ENCODE measurements at places on chromosomes 13 and 19.

DNA sequence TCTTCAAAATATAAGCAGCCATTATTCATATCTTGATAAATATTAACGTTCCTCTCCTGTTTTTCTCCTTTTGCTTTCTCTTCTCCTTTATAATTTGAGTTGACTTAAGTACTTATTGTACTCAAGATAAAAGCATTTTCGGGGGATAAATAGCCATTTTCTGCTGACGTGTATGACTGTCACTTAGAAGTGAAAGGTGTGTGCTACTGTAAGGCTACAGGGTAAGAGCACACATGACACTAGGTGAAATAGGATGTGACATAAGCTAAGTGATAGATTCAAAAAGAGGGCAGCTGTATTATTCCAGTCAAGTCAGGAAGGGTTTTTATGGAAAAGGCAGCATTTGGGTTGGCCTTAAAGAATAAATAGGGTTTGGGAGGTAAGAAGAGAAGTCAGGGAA lies 128.5 kb downstream of the GPC6 start:
- no peak for DNase-seq

DNA sequence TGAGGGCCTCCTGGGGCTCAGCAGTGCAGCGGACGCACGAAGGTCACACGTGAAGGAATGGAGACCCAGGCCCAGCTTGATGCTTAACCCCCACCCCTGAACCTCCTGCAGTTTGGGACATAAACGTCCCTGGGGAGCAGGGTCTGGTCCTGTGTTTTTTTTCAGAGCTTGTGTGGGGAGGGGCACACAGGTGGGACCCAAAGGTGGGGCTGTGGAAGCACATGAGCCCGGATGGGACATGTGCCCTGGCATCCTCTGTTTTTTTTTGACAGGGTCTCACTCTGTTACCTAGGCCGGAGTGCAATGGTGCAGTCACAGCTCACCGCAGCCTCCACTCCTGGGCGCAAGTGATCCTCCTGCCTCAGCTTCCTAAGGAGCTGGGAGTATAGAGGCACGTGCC lies 20.5 kb downstream of the UBXN6 start:
- DNase-seq = no peak

- DNase-seq = no peak
These were observed 27.2 kb upstream of the SEMA6B start for GRCh38 chr19:4586691-4587090.

DNA sequence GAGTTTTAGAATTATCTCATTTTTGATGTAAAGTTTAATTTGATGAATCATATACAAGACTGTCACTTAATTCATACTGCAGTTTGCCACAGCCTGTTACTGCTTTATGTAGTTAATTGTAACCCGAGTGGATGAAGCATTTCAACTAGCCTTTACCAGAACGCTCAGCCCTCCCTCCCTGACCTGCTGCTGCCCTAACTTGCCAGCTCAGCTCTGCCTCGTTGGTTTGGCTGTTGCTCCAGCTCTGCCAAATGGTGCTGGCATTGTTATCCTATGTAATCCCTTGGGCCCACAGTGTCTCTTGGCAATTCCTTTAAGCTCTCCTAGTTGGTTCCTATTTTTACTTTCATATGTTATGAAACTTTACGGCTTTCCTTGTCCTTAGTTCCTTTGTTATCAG lies 113.3 kb downstream of the LMO7 start:
- no peak for DNase-seq

DNA sequence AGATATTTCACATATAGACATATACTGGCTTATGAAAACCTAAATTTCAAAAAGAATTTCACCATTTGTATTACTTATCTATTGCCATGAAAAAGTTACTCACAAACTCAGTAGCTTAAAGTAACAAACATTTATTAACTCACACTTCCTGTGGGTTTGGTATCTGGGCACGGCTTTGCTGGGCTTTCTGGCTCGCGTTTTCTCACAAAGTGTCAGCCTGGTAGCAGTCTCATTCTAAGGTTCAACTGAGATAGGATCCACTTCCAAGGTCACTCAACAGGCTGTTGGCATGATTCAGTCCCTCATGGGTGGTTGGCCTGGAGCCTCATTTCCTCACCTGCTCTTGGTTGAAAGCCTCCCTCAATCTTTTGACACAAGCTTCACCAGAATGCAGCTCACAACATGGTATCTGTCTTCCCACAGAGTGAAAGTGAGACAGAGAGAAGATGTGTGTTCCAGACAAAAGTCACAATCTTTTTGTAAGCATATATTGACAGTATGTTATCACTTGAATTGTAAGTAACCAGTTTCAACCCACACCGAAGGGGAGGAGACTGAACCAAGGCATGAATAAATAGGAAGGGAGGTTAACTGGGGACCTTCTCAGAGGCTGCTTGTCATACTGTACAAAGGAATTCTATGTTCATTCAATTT lies 1065.8 kb upstream of the SPRY2 start:
- DNase-seq = no peak

DNA sequence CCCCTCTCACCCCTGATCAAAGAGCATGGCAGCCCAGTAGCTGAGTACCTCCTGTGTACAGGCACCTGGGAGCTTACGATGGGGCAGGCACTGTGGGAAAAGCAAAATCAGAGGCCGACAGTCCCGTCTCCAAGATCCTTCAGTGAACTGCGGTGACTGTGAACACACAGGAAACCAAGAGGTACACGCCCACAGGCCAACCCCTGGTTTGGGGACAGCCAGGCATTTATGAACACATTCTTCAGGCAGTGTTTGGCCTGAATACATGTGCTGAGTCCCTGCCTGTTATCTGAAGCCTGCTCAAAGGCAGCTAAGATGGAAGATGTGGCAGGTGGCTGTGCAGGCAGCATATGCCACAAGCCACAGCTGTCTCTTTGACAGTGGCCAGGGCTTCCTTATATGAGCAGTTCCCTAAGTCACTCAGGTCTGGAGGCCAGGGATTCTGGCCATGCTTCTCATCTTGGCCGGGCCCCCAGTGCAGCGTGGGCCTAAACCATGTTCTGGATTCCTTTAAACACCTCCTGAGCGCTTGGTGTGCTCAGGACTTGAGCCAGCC lies 123.6 kb downstream of the UQCRFS1 start:
- DNase-seq = no peak

GRCh38 chr19:42290136-42290522 lies 11.8 kb upstream of the PRR19 start:
- DNase-seq = no peak

GRCh38 chr13:41394166-41394565 lies 63.2 kb upstream of the RGCC start:
- DNase-seq = no peak

DNA sequence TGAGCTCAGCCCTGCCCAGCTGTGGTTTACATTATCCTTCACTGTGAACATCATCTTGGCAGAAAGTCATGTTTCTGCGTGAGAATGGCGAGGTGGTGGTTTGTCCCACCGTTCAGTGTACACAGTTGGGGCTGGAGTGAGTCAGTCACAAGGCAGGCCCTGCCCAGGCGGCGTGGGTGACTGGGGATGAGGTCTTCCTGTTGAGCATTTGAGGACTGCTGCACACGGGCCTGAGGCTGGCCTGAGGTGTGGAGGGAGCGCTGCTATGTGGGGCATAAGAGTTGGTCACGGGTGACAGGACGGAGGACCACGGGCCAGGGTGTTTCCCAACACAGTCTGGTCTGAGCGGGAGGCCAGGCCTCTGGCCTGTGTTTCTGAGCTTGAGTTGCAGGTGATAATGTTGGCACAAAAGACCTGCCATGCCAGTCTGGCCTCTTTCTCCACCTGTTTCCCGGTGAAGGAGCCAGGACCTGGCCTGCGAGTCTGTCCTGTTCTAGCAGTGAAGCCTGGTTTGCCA lies 13.4 kb upstream of the C19orf33 start:
- DNase-seq = no peak

- no peak for DNase-seq
These were observed 25.6 kb upstream of the GAS6 start for GRCh38 chr13:113889467-113889866.

DNA sequence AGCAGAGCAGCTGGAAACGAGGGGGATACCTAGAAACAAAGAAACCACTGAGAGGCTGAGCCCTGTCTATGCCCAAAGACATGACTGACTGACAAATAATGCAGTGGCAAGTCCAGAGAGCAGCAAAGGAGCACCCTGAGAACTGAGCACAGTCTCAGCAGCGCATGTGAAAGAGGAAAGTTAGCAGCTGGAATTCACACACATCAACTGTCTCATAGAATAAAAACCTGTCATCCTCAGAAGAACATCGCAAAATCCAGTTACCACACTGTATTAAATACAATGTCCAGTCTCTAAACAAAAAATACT lies 24.1 kb upstream of the DLEU7 start:
- no peak for DNase-seq

DNA sequence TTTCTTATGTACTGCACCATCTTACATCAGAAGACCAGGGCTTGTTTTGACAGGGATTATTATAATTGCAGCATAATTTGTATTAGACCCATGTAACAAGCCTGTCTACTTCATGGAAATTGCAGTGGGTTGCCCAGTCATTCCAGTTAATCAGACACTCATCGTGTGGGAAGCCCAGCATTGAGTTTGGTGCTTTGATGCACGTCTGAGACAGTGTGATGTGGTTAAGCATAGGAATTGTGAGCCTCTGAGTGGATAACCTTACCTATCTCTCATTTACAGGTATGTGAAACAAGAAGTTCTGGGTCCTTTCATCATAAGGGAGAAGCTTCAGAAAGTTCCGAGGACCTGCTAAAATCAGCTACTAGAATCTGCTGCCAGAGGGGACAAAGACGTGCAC lies 12.8 kb downstream of the RGCC start:
- no peak for DNase-seq

DNA sequence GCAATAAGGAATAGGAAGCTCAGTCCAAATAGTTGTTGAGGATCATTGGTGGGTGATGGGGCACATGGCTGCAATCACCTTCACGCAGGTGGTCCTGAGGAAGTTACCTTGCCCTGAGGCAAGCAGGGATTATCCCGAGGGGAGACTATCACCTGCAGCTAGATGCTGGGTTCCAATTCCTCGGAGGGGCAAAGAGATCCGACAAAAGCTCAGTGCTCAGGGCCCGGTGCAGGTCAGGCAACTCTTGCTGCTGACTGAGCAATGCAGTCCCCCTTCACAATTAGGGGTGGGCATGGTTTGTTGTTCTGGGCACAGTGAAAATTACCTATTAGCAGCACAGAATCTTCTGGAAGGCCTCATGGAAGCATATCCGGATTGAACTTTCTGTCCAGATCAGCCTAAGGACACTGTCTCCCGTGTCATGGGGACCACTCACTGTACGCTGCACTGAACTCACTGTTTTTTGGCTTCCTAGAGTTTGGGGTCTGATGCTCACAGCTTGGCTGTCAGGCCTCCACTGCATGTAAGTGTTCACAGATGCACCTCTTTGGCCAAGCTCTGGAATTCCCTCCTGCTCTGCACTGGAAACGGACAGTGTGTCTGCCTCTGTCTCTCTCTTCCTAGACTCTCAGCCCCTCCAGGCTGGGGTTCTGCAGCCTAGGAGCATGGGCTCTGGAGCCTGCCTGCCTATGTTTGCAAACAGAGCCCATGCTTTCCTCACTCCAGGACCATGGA lies 372.7 kb downstream of the ZNF536 start:
- no peak for DNase-seq

- DNase-seq = no peak
These were observed 104.9 kb downstream of the CACNA1A start for GRCh38 chr19:13401388-13401787.

DNA sequence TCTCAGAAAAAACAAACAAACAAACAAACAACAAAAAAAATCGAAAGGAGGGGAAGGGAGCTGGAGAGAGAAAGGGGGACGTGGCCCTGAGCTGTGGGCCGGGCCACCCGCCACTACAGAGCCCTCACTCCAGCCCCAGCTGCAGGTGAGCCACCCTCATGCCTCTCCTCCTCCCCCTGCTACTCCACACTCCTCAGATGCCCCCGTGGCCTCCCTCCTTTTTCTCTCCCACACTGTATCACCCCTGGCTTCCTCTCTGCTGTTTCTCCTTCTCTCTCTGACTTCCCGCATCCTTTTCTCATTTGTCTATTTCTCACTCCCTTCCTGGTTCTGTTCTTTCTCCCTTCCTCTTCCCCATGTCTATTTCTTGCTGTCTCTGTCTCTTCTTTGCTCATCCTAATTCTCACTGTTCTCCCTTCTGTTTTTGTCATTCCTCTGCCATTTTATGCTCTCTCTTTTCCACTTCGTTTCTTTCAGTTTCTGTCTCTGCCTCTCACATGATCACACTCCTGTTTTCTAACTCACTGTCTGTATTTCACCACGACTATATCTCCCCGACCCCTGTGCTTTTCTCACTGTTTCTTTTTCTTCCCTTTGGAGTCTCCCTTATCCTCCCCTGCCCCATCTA lies 2.7 kb downstream of the KLK2 start:
- DNase-seq = no peak

GRCh38 chr13:109818886-109819285 lies 32.5 kb upstream of the IRS2 start:
- DNase-seq = no peak

DNA sequence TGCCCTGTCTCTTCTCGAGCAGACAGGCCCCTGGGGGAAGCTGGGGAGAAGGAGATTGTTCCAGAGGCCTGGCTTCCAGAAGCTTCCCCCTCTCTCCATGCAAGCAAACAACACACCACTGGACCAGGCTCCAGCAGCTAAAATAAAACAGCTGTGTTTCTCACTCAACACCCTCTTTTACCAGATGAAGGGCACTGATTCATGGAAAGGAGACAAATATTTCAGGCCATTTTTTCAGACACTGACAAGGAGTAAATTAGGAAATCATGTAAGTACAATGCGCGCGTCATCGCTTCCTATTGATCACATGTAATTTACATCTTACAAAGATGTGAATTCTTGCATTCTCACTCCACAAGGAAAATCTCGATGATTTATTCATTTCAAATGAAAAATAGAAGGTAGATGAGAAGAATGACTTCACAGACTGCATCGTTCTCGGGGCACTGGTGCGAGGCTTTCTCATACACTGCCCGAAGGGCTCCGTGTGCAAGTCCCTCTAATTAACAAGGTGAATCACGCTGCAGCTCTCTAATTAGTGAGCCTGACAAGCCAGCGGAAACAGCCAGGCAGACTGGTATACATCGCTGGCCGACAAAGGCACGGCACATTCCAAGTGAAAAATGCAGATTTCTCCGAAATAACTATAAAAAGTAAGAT lies 153.6 kb downstream of the KCTD15 start:
- DNase-seq = no peak

DNA sequence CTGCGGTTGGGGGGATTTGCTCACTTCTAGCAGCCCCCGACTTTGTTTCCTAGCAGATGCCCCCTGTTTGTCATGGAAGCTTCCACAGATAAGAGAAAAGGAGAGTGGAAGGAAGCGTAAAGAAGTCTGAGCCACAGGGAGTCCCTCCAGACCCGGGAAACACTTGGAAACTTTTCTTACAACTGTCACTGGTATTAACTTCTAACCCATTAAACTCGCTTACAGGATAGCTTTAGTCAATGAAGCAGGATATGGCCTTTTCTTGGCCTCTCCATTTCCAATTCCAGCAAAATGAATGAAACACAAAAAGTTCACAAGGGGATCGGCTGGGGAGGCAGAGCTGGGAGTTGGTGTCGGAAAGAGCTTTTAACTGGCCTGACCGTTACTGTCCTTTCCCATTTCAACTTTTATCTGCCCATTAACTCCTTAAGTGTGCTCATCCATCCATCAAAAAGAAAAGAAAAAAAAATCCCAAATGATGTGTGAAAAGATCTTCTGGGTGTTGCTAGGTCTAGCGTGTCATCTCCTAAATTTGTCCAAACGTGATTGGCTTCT lies 231.9 kb upstream of the ARGLU1 start:
- no peak for DNase-seq

All from stimulated activated CD4-positive, alpha-beta T cell treated with anti-CD3 and anti-CD28 coated beads, TNF-alpha, amount 100 ng/mL, for 48 hours (primary cell).